ENCODE measurements at places on chromosomes 3 and 15.

- DNase-seq = no peak
Observed at GRCh38 chr15:41231422-41232226, 556 bp downstream of the CHP1 start.

DNA sequence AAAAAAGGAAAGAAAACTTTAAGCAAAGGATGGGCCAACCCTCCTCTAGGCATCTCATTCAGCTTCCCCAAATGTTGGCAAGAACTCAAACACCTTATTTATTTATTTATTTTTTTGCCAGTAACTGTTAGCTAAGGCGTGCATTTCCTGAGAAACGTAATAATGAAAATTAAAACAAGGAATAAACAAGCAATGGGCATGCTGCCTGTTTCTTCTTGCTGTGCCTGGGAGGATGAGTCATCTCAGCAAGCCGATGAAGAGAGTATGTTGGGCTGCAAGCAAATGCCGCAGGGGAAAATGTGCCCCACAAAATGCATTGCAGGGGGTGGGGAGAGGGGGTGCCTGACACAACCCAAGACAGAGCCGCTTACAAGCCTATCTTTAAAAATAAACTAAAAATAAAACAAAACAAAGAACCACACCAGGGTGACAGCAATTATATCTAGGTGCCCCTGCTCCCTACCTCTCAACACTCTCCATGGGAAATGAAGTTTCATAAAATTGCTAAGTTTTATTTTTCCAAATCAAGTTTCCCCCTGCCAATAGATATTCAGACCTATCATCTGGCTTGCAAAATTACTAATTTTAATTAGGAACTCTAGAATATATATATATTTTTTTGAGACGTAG is 40.3 kb downstream of the EIF4E3 start:
- no peak for DNase-seq

- no peak for DNase-seq
Observed at GRCh38 chr3:151837057-151837456, 23.1 kb downstream of the AADAC start.

- DNase-seq = no peak
Observed at GRCh38 chr3:188769831-188770230, 401.9 kb upstream of the TPRG1 start.

GRCh38 chr15:85473455-85473854 is 93.1 kb downstream of the AKAP13 start:
- no peak for DNase-seq

GRCh38 chr3:149506540-149506939 is 32.0 kb downstream of the TM4SF4 start:
- no peak for DNase-seq

GRCh38 chr15:80819001-80819400 is 39.8 kb downstream of the CEMIP start:
- DNase-seq = no peak

All from activated gamma-delta T cell (primary cell).